Islet precursor cell (in vitro differentiated cells): ENCODE measurements at places on chromosomes 12 and 14.

DNA sequence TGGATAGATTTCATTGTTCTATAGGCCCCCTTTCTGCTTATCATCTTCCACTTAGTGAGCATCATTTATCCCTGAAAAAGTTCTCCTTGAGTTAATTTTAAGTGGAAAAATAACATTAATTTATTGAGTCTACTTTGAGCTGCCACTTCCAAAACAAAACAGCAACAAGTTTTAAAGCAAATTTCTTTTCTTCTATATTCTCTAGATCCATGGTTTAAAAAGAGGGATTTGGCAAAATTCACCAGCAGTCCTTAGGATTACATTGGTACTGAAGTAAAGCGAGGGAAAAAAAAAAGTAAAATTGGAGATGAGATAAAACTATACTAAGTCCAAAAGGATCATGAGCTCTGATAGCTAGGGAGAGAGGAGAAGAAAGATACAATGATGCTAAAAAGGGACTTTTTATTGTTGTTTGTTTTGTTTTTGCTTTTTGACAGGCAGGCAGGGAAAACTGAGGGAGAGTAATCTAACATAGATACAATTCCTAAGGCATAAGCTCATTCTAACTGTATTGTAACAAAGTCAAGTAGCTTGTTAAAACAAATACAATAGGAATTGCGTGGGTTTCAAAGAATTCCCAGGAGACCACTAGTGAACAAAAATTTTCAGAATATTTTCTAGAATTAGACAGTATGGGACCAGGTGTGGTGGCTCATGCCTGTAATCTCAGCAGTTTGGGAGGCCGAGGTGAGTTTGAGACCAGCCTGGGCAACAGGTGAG is 19.2 kb upstream of the PLEKHA5 start:
- no peak for DNase-seq

- DNase-seq: no peak
Observed at GRCh38 chr14:72433511-72433910, 460.4 kb downstream of the DPF3 start.

GRCh38 chr12:85057370-85057963 is 21.3 kb downstream of the LRRIQ1 start:
- DNase-seq: peak; percentile 64

DNA sequence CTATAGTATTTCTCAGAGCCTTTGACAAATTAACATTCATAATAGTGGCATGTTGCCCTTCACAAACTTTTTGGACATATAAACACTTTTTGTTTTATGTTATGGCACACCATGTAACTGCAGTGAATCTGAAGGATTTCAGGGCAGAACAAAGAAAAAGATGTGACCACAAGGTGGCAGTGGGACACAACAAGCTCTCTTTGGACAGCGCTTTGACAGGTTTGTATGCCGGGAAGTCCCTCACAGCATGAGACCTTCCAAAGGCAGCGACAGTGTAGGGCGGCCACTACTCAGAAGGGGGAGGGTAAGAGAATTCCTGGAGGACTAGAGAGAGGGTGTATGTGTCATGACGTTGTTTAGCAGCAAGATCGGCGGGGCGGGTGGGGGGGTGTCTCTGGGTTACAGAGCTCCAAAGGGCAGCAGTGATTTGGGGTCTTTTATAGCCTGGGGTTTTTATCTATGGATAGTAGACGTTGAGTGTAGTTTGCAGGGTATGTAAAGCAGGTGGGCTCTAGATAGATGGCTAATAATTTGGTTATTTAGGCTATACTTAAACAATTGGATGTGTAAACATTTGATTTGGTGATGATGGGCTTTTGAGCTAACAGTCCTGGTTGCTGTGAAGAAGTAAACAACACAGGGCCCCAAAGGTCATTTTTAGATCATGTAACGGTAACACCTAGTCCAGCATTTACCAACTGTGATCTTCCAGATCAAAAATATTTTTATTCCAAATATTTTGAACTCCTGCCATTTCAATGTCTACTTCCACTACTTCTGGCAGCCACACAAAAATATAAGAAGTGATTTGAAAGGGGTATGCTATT is 22.9 kb downstream of the ETFBKMT start:
- peak; percentile 92 for DNase-seq
